ENCODE measurements at places on chromosomes 2 and 18.

- no peak for DNase-seq
Observed at GRCh38 chr18:10095356-10095755, 181.5 kb downstream of the VAPA start.

DNA sequence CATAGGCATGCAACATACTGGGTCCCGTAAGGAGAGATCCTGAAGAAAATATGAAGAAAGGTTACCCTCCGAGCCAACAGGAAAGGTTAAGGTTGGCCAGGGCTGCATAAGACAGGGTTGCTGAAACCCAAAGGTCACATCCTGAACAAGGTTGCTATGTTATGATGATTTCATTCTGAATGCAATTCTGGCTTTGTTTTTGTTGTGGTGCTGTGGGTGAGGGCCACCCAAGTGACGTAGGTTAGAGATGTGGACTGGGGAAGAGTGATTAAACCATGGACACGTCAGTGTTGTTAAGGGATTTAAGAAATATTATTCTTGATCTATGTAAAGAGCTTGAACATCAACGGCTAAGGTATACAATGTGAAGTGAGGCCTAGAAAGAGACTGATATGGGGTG, 60.0 kb downstream of the ZEB2 start:
- DNase-seq: no peak

- DNase-seq: no peak
Observed at GRCh38 chr2:110751642-110752041, 19.3 kb downstream of the ACOXL start.

DNA sequence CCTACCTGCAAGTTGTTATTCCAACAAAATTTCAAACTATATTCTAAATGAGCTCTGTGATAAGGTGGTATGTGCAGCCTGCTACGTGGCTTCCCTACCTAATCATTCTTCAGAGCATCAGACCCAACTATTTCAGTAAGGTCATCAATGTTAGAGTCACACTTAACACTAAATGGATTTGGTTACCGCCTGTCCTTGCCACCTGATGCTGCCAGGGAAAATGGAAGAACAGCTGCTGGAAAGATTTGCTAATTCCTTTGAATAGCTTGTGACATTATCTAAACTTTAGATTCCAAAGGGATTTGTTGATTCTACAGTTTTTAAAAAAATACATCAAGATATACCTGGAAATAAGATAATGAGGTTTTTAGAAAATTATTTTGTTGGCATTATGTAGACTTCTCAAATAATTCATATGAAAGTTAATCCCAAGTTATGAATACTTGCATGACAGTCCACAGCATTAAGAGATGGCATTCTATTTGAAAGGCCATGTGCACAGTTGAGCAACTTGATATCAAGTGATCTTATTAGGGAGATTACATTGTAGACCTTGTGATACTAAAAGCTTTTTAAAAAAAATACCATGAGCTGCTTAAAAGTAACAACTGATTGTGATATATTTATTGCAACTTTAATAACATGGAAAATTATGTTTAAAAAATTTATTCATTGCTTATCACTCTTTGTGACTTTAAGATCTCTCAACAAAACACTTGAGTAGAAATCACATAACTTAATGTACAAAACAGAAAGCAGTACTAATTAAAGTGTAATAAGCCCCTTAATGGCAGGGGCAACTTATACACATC, 98.3 kb upstream of the UGP2 start:
- DNase-seq: no peak

- no peak for DNase-seq
Observed at GRCh38 chr2:81942136-81942680, 1637.7 kb upstream of the LRRTM1 start.

All from NCI-H69 (cell line).